Astrocyte of the cerebellum (primary cell): ENCODE measurements at places on chromosomes 3 and 15.

DNA sequence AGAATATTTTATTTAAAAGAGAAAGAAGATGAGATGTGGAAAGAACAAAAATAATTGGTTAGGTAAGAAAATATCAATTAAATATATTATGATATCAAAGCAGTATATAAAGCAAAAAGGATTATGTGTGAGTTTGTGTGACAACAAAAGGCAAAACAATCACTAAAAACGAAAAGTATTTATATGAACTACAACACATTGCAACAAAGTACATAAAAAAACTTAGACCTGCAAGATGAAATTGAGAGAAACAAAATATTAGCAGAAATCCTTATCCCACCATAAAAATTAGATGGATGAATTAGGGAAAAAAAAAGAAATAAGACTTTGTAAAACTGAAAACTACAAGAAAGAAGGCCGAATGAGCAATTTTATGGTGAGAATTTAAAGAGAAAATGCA is 27.3 kb upstream of the IGF1R start:
- DNase-seq: no peak

GRCh38 chr3:193407112-193407511 is 28.6 kb upstream of the ATP13A5 start:
- DNase-seq: no peak

GRCh38 chr3:122148941-122149627 is 34.4 kb upstream of the CASR start:
- no peak for DNase-seq

DNA sequence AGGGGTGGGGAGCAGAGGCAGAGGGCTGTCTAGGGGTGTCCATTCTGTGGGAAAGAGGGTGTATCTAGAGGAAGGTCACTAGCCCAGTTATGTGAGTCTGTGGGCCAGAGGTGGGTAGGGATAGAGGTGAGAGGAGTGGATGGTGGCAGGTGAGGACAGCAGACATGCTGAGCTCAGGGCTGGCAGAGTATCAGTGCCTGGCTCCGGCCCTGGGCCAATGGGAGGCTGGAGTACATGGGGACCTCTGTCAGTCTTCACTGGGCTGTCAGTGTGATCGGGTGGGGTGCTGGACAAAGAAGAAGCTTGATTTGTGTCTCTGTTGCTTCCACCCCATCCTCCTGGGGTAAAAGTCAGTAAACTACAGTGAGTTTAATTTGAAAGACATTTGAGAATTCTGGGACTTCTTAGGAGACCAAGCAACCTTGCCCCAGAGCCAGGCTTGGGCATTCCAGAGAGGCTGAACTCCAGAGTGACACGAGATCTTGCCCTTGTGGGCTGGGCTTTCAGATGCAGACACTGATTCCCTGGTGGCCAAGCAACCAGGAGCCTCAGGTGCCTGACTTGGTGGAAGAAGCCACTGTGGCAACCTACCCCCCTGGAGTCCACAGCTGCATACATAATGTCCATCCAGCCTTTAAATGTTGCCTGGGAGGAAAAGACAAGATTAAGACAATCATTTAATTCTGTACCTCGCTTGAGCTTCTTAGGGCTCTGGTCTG is 60.7 kb downstream of the EXOG start:
- no peak for DNase-seq

- no peak for DNase-seq
These were observed 414 bp upstream of the TMEM115 start for GRCh38 chr3:50359760-50360110.

GRCh38 chr3:133979553-133979952 is 50.2 kb downstream of the SLCO2A1 start:
- no peak for DNase-seq

DNA sequence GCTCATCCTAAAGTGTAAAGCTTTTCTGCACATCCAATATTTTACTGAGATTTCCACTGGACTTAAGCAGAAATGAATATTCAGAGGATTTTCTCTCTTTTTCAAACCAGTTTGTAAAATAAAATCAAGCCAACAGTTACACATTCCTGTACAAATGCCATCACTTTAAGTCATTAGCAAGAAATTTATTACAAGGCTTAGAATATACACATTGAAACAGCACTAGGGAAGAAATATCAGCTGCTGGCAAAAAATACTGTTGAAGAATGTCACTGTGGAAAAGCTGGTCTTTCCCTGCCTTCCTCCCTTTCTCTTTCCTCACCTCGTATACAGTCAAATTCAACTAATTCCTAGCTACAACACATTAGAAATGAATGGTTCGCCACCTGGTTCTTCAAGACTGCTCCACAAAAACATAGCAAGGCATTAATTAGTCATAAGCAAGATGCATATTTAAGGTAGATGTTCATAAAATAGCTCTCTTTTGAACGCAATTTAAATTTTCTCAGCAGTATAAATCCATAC is 21.3 kb downstream of the PLOD2 start:
- DNase-seq: no peak

DNA sequence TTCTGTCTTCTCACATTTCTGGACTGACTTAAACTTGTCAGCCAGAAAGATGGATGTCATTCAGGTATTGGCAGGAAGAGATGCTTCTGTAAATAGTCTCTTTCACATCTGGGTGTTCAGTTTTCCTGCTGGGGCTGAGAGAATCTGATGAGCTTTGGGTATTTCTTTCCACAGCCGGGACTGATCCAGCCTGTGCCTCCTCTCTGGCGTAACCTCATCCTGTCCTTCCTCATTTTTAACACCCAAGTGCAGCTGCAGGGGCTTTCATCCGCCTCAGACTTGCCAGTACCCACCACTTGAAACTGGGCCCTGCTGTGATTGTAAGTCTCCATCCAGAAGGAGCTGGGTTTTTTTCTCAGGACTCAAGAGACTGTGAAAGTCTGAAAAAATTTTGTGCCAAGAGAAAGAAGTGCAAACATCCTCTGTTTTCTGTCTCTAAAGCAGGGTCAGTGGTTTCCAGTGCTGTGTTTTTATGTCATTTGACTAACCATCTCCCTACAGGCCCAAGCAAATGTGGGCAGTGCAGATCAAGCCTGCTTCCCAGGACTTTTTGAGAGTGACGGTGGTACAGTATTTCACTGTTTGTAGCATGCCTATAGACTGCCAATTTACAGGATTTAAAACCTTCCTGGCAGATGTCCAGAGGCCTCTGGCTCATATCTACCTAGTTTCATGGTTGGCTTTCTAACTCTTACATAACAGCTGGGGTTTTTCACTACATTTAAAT is 342.7 kb downstream of the PTPRG start:
- peak; percentile 50 for DNase-seq

GRCh38 chr3:119443179-119443578 is 20.2 kb downstream of the TMEM39A start:
- no peak for DNase-seq

- DNase-seq: no peak
These were observed 163.1 kb upstream of the GALNT15 start for GRCh38 chr3:16011376-16011775.
